ENCODE measurements at places on chromosomes 12 and 14.
A peak's percentile ranks its signal among the peaks of the same experiment; 100 is the strongest.

DNA sequence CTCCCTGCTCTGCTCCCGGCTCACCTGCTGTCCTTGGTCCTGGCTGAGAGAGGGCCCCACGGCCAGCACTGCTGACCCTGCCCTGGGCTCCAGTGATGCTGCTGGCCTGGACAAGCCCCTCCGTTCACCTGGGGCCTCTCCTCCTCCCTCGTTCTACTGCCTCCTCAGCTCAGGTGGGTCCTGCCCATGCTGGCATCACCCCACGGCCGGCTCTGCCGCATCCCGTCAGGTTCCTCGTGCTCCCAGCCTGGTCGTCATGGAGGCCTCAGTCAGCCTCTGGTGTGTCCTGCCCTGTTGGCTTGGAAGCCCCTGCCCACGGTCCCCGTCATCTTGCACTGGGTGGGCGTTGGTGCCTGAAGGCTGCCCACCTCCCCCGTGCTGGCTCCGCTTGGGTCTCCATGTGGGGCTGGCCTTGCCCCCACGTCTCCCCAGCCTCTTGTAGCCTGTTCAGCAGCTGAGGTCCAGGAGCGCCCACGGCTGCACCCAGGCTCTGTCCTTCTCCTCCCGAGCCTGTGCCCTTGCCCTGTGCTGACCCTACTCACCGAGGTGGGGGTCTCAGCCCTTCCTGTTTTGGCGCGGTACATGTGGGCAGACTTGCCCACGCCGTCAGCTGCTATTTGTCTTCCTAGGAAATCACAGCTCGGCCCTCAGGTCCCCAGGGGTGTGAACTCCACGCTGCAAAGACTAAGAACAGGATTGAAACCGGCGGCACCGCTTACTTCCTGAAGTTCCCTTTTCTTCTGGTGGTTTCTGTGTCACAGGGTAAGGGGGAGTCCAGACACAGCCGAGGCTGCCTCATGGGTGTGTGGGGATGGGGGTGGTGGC is 121.6 kb downstream of the TMEM121 start:
- no peak for DNase-seq

- DNase-seq, result no peak
Measured at GRCh38 chr12:127401005-127401404, 866.0 kb upstream of the TMEM132C start.

DNA sequence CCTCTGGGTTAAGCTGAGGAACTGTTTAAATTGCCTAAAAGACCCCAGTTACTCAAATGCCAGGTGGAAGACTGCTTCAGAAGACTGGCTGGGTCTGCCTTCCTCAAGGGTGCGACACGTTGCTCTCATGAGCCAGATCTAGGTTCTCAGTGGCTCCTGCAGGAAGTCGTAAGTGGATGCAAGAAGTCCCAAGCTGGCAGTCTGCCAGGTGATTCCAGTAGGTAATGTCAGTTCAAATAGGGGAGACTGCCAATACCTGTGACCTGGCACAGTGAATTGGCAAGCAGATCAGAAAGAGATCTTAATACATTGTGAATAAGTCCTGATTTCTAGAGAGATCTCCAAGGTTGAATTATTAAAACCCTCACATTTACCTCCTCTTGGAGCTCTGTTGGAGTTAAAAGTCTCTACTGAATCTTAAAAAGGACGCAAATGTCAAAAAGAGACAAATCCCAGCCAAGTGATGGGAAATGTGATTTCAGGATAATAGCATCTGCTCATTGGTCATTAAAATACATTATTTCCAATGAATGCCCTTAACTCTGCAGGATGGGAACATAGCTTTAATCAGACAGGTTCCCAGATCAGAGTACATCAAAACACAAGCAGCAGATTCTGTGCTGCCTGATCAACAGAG is 98.8 kb upstream of the FRMD6 start:
- no peak for DNase-seq

DNA sequence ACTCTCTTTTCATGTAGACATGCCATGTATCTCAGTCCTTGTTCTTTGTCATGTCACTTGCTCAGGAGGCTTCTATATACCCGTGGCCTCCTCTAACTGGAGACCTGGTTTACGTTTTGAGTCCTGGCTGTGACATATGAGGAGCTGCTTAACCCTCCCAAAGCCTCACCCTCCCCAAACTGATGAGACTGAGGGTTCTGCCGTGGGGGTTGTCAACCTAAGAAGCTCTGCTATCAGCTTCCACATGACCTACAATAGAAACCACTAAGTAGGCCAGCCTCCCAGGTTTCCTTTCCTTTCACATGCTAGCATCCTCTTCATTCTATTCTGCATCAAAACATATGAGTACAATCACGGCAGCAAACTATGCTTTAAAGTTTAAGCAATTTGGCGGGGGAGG is 76.8 kb upstream of the WSCD2 start:
- no peak for DNase-seq

DNA sequence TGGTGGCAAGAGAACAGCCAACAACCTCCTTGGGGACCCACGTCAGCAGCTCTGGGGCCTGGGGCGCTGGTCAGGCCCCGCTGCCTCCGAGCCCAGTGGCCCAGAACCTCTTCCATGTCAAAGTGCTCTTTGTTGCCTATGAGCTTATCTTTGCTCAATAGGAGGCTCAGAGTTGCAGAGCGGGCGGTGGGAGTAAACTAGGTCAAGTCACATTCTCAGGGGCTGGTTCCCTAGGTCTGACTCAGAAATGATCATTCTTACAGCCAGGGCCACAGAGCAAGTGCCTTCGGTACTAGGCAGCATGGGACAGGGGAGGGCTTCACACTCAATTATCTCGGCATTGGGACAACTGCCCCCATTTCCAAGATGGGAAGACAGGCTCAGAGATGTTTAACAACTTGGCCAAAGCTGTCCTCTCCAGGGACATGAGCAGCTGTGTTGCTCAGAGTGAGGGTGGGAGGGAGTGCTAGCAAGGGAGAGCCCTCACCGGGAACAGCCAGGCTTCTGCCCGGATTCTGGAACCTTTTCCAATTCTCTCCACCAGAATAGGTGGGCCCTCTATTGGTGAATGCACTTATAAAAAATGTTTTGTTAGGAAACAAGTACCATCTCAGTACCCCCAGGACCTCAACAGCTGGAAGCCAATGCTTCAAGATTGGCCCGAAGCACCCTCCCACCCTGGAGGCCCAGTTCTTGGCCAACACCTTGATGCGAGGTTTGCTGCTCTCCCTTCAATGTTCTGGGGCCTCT is 11.9 kb downstream of the SLC25A29 start:
- DNase-seq, result no peak

DNA sequence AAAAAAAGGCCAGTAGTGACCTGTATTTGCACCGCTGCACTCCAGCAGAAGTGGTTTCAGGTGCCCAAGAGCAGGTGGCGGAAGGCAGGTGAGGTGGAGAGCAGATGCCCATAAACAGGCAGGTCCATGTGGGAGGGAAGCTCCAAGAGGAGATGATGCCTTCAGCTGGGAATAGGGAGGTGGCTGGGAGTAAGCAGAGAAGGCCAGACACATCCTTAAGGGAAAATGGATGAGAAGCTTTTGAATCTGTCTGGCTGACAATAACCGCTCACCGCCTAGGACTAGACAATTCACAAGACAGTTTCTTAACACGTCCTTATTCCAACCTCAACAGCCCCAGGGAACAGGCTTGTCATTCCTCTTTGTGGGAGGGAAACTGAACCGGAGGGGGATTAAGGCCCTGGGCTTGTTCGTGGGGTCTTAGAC is 43.9 kb upstream of the PLEKHG6 start:
- no peak for DNase-seq

DNA sequence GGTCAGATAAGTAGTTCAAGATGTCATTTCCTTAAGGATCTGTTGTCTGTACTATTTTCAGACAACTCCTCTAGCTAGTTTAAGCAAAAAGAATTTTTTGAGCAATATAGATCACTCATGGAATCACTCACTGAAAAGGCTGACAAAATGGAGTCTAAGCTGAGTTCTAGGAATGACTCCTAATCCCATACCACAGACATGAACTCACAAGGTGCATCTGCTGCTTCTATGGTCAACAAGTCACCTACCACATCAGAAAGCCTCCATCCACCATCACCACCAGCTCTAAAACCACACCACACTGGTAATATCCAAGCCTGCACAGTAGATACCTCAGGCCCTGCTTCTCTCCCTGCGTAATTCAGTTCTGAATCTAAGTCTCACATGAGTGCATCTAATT is 33.0 kb downstream of the PWP1 start:
- DNase-seq, result no peak

DNA sequence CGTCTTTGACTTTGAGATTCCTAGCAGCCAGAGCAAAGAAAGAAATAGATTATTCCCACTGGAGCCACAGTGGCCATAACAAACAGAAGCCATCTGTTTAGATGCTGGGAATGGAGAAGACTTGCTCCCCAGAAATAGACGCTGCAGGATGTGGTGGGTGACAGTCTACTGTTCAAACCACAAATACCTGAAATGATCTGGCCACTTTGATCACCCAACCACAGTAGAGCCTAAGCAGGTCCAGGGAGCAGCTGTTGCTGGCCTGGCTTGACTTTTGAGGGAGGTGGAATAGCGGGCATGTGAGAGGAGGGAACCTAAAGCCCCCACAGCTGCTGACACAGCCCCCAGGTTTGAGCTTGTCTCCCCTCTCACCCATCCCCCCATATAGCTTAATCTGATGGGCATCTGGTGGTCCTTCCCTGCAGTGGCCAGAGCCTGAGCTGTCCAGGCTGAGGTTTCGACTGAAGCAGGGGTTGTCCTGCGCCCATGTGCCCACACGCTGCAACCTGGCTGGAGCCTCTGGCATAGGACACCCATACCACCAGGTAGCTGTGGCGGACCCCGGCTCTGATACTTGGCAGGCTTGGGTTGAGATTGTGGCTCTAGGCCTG is 38.7 kb downstream of the SH2B3 start:
- no peak for DNase-seq

GRCh38 chr12:20653871-20654270 is 41.3 kb upstream of the SLCO1C1 start:
- DNase-seq, result no peak

DNA sequence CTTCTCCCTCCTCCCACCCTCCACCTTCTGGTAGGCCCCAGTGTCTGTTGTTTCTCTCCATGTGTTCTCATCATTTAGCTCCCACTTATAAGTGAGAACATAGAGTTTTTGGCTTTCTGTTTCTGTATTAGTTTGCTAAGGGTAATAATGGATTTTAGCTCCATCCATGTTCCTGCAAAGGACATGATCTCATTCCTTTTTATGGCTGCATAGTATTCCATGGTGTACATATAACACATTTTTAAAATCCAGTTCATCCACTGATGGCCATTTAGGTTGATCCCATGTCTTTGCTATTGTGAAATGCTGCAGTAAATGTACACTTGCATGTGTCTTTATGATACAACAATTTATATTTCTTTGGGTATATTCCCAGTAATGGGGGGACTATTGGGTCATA is 96.1 kb downstream of the CCDC91 start:
- DNase-seq, result no peak

DNA sequence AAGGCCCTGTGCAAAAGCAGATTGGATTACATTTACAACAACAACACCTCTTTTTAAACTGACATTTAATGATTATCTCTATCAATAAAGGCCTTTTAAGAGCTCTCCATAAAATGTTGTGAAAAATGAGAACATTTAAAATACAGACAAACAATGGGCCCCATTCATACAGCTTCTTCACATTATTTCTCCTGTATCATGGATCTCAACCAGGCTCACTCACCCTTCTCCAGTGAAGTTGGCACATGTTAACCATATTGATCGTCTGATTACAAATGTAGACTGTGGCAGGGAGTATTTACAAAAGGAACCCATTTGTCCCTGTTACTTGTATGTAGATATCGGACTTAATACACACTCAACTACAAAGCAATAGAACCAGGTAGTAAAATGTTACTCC is 220.2 kb upstream of the BTG1 start:
- no peak for DNase-seq

- no peak for DNase-seq
Measured at GRCh38 chr12:86712425-86712843, 456.2 kb upstream of the MGAT4C start.

DNA sequence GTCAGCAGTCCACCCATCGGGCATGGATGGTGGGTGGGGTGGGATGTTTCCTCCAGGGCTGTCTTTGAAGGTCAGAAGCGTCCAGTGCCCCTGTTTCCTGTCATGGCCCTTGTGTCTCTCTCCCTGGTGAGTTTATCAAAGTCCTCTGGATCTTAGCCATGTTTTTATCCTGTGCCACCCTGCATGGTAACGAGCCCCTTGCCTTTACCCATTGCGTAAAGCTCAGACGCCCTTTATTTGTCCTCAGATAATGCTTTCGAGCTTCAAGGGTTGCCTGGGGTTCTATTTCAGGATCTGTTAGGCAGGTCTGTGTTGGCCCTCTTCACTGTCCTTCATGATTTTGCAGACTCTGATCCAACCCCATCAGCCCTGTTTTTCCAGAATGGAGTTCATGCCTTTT is 172.9 kb downstream of the TSPAN9 start:
- DNase-seq, result no peak

GRCh38 chr14:35818346-35819115 is 7.6 kb upstream of the BRMS1L start:
- DNase-seq, result peak; percentile 30

GRCh38 chr12:79615596-79616560 is 74.9 kb downstream of the PAWR start:
- no peak for DNase-seq
